RCC 7860 (cell line): ENCODE measurements at places on chromosomes 13 and 19.

GRCh38 chr13:49371943-49372613 lies 71.8 kb downstream of the CAB39L start:
- no peak for DNase-seq

- no peak for DNase-seq
Observed at GRCh38 chr13:34623331-34623730, 318.7 kb upstream of the NBEA start.

GRCh38 chr13:46160471-46161066 lies 21.4 kb downstream of the LCP1 start:
- DNase-seq = peak; percentile 40

DNA sequence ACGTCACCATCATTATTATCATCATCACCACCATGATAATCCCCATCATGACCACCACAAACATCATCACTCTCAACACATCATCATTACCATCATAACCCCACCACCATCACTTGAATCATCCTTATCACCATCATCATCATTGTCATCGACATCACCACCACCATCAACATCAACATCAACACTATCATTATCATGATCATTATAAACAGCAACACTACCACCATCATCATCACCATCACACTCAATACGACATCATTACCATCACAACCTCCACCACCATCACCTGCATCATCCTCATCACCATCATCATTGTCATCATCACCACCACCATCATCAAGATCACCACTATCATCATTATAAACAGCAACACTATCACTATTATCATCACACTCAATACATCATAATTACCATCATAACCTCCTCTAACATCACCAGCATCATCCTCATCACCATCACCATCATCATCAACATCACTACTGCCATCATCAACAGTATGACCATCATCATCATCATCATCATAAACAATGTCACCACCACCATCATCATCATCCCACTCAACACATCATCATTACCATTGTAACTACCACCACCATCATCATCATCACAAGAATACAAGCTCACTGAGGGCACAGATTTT lies 78.7 kb downstream of the MBD3L1 start:
- no peak for DNase-seq

DNA sequence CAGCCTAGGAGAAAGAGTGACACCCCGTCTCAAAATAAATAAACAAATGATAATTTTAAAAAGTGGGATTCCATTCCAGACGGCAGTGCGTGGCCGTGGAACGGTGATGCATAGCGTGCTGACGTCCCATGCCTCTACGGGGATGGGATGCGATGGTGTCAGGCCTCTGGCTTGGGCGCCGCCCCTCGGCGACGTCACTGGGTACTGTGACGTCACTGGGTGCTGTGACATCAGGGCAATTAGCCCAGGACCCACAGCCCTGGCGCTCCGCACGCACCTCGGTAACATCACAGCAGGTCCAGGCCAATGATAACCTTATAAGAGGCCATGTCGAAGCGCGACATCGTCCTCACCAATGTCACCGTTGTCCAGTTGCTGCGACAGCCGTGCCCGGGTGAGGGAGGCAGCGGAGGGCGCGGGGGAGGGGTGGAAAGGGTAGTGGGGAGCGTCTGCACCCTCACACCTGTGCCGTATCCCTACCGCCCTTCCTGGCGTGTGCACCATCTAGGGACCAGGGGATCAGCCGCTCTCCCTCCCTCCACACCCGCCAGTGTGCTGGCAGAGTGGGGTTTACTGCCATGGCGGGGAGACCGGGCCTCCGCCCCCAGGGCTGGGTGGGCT lies at the start of gene GAPDHS:
GAPDHS (plus strand) TSS at position 256 of the 621 bp plus-strand sequence; CDS start at position 328, 72 bp downstream.
- no peak for DNase-seq
